ENCODE measurements at places on chromosomes 1 and 21.
A peak's percentile ranks its signal among the peaks of the same experiment; 100 is the strongest.

- no peak for DNase-seq
These were observed 27.9 kb downstream of the ARHGEF16 start for GRCh38 chr1:3482378-3482849.

GRCh38 chr21:41530366-41530765 lies 22.4 kb upstream of the TMPRSS2 start:
- DNase-seq = no peak

GRCh38 chr1:100277866-100278265 lies 11.8 kb downstream of the RTCA start:
- no peak for DNase-seq

GRCh38 chr1:226534645-226535044 lies 13.9 kb upstream of the STUM start:
- no peak for DNase-seq

DNA sequence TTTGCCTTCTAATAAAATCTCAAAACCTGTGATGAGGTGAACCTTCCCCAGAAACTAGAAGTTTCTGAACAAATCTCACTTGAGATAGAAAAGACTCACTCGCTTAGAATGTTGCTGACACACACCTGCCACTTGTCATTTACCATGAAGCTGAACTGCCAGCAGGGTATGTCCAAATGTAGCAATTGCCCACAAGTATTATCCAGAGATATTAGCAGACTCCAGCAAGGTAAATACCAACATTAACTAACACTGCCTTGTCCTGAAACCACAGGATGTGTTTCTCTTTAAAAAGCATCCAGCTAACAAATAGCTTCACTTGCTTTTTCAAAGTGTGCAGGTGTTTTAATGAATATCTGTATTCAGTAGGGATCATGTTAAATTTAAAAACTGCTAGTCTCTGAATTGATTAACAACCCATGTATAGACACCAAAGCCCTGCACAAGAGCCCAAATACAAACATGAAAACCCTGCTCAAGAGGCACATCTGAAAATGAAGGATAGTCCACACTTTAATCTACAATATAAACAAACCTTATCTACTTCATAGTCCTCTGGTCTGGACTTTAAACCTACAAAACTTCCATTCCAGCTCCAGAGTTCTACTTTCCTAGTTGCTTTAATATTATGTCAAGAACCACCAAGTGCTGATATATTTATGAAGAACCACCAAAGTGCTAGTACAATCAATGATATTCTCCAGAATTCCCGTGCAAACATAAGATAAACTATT lies 19.3 kb downstream of the KRTAP8-1 start:
- no peak for DNase-seq

DNA sequence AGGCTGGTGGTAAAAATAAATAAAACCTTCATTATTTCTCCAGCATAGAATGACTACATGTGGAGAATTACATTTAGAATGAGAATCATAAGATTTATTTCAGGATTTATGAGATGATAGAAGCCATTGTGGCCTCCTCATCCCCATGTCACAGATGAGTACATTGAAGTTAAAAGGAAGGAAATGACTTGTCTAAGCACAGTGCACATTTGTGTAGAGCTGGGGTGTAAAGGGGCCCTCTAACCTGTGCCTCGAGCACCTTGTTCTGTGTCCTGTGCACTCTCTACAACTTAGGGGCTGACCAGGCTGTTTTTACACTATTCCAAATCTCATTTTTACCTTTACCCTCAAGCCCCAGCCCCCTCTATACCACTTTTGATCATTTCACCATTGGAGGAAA lies 179.4 kb downstream of the RHOU start:
- DNase-seq = no peak

- DNase-seq = no peak
These were observed 113.4 kb upstream of the DNAH14 start for GRCh38 chr1:224816062-224816461.

DNA sequence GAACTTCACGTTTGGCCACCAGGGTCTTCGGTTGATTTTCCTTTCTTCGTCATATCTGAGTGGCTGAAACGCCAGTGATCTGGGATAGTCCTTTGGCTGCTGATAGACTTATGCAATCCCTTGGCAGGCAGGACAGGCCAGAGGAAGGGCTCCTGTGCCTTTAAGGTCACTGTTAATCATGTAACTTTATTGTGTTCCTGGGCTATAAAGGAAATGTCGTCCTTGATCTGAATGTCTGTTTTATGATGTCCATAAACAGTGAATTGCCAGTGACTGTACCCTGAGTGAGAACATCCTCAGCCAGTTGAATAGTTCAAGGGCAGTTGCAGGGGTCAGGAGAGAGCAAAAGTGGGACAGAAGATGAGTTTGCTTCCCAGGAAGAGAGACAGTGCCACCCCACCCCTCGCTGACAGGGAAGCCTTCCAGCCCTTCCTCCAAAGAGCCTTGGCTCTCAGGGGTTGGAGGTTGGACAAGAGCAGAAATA lies 68.0 kb downstream of the PDE9A start:
- DNase-seq = no peak

GRCh38 chr1:70685300-70686286 lies 274.5 kb downstream of the CTH start:
- DNase-seq = peak; percentile 9

DNA sequence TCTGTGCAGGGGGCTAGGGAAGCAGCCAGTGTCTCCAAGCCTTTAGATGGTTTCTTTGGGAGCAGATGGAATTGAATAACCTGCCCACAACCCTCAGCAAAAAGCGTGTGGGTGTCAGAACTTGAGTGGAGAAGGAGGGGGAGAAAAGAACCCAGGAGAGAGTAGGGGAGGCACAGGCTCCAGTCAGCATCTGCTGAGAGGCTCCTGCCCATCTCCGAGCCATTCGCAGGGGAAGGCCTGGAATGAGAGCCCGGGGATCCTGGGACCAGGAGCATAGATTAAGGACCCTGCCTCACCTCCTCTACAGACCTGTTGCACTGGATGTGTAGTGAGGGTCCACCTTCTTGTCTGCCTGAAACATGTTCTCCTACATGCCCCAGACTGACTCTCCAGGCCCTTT lies 16.3 kb downstream of the TMEM81 start:
- DNase-seq = no peak

GRCh38 chr1:43822040-43822690 lies 111.4 kb upstream of the ARTN start:
- peak; percentile 81 for DNase-seq

DNA sequence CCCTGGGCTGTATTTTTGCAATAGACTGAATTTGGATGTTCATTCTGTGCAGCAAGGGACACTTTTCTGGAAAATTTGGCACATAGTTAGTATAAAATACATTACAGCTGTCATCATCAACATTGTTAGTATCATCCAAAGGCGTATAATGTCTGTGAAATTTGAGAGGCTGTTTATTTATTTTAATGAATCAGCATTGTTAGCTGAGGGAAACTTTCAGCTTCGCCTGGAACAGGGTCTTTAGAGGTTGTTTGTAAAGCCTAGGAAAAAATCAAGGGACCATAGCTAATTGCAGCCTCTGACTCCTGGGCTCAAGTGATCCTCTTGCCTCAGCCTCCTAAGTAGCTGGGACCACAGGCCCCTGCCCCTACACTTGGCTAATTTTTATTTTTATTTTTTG lies 106.8 kb upstream of the USP24 start:
- no peak for DNase-seq

GRCh38 chr1:3678361-3679097 lies 26.2 kb downstream of the TP73 start:
- no peak for DNase-seq

DNA sequence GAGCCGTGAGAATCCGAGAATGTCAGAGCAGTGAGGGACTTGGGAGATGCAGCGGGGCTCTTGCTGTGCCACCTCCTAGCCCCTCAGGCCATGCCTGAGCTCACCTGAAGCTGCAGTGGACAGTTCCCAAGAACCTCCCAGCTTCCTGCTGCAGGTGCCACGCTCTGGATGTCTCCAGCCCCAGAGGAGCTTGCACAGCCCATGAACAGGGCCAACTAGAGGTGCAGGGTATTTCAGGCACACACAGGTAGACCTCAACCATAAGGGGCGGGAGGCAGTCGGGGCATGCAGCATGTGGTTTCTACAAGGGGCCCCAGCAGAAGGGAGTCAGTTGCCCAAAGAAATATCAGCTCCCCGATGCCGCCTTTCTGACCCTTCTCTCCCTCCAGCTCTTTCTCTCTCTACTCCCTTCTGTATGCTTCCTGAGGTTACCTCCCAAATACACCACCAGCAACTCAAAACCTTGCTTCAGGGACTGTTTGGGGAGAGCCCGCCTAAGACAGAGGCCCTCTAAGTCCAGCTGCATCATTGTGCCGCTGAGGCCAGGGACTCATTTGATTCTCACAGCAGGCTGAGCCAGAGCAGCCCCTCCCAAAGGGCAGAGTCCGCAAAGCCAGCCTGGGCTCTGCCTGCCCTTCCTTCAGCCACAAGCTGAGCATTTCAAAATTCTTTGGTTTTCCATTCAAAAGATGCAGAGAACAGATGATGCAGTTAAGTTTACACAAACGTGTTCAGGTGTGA lies 209.8 kb downstream of the MATN1 start:
- DNase-seq = no peak

DNA sequence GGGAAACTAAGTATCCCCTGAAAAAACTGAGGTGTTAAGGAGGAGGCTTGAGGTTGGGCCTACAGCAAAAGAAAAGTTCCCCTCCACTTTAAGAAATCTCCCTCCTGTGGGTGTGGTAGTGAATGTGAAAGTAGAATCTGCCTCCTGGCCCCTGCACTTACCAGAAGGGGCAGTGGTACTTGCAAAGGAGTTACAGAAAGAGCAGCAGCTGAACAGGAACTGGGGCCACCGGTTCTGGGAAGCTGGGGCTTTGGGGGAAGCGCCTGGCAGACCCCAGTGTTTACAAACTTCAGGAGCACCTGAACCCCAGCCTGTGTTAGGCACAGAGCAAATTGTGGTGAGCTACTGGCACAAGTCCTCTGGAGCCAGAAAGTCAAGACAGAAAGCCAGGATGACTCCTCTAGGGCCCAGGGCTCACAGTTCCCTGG lies 250.2 kb upstream of the FGGY start:
- DNase-seq = no peak

DNA sequence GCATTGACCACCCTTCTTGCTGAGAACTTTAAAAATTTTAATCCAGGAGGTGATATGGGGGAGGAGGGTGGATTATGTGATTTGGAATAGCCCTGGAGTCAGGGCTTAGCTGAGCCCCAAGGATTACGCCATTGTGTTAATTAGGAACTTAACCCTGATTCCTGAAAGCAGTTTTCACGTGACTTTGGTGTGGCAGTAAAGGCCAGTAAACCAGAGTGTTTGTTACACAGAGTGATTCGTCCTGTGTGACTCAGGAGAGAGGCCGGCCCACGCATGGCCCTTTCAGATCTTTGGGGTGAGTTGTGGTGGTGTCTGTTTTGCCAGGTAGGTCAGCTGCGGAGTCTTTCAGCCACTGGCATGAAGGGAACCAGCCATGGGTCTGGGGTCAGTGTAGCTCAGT lies 107.6 kb downstream of the NOS1AP start:
- DNase-seq = no peak

- DNase-seq = no peak
These were observed 27.4 kb upstream of the CTPS1 start for GRCh38 chr1:40951943-40952743.

DNA sequence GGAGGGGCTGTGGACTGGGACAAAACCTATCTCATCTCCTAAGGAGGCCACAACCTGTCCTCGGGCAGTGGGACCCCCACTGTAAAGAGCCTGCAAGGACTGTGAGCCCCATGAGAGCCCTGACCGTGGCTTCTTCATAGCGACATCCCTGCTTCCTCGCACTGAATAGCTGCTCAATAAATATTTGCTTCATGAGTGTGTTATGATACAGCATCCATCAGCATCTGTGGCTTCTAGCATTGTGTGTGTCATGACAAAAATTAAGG lies 40.5 kb upstream of the CSF3R start:
- DNase-seq = no peak

DNA sequence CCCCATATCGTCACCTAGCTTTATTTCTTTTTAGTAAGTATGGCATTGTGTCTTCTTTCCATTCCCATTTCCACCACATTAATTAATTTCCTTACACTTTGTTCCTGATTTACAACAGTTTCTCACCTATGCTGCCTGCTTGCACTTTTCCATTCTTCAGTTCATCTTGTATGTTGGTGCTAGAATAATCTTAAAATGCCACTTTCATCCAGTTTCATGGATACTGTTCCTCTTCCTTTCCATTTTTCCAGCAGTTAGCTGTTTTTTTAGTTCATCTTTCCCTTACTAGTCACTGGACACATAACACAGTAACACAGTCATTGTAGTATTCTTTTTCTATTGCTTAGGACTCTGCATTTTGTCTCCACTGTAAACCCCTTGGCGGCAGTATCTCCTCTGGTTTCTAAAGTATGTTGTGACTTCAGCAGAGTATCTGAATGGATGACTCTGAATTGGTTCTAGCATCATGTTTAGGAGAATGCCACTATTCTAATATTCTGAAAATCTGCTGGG lies 2.1 kb downstream of the CDC7 start:
- DNase-seq = no peak

DNA sequence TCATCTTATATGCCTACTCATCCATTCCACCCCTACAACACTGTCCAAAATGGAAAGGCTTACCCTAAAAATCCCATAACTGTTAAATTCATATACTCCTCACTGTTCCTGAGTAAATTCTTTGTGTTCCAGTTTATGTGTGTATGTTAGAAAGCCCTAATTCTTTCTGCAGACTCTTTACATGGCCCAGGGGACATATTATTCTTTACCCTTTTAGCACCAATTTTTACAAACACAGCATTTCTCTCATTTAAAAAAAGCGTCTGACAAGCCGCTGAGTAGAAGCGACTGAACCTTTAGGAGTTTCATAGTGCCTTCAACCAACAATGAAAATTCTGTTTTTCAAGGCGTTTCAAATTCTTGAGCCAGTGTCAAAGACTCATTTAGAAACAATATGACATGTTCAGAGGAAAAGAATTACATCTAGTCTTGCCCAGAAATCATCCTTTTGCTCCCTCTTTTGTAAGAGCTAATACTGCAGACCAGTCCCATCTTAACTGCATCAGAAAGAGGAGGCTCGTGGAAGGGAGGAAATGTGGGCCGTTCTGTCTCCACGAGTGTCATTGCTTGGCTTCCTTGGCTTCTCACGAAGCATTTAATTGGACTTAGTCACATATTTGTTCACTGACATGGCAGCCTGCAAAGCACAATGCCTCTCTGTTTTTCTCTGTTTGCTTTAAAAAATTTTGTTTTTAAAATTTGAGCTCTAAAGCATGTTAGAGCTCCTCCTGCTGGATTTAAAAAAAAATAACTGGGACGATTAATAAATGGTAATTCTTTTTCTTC lies 21.3 kb upstream of the C1orf105 start:
- peak; percentile 64 for DNase-seq

GRCh38 chr21:29953072-29953471 lies 13.3 kb upstream of the GRIK1 start:
- DNase-seq = no peak

DNA sequence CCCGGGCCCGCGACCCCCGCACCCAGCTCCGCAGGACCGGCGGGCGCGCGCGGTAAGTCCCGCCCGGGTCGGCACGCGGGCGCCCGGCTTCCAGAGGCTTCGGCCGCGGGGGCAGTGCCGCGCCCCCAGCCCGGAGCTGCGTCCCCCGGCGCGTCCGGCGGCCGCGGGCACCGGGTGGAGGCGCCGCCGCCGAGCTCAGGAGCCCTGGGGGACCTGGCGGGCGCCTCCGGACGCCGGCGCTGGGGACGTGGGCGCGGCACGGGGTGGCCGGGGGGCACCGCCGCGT lies 227 bp downstream of the NBL1 start:
- DNase-seq = no peak

All from glomerular endothelial cell (primary cell).